ENCODE measurements at places on chromosomes 2 and 18.

DNA sequence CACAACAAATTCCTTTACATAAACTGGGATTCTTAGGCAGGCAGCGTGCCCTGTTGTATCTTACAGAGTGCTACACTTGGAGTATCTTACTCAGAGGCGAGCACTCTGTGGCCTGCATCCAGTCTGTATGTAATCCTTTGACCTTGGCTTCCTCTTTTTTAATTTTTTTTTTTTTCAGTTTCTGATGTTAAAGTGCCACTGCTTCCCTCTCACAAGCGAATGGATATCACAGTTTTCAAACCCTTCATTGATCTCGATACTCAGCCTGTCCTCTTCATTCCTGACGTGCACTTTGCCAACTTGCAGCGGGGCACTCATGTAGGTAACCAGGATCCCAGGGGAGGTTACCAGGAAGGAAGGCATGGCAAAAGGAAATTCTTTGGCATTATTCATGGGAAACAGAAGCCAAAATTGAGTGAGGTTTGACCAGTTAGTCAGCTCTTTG lies 40.4 kb downstream of the GRHL1 start:
- no peak for DNase-seq

- DNase-seq, result no peak
Measured at GRCh38 chr2:148987286-148987685, 51.2 kb upstream of the LYPD6B start.

DNA sequence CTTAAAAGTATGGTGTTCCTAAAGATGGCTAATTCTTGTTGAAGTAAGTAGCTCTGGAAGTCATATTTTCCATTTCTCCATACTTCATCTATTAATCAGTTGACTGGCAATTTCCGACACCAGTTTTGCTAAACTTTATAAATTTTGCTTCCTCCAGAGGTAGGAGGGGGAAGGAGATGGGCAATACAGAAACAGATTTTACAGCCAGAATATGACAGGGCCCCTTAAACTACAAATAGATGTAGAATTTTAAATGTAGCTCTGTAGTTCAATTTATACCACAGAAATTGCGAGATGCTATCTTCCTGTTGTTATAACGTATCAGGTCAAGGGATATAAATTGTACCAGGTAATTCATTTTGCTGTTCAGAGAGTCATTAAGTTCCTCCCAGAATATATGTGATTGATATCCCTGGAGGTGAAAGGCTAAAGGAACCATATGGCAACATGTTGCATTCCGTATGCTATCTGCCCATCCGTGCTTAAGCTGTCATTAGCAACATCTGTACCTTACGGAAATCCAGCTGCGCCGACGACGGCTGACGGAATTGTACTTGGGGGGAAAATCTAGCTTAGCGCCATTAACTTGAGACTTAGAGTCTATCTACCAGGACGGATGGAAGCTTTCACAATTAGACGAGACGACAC lies 8.4 kb upstream of the NR4A2 start:
- no peak for DNase-seq

DNA sequence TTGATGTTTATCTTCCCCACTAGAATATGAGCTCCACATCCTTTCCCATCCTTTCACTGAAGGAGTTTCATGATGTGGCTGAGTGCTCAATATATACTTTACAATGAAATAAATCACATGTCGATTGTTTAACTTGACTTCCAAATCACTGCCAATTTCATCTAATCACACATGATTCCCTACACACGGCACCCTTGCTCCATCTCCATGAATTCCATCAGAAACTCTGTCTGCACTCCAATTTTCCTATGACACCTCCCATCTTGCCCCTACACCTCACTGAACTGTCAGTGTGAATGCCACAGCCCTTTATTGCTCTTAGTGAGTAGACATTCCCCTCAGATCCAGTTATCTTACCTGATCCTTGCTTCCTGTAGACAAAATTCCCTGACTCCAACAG lies 366.0 kb downstream of the CMPK2 start:
- no peak for DNase-seq

DNA sequence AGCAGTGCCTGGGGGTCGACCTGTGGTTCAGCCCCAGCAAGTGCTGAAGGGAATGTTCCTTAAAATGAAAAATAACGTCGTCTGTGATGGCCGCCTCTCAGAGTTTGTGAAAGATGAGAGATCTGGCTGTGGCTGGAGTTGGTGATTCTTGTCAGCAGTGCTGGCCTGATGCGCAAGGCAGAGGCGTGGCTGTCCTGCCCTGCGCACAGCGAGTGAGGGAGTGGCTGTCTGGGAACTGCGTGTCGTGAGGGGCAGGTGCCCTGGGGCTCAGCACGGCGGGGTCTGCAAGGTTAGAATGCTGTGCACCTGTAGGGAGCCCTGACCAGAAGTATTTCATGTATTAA lies 8.8 kb downstream of the NFATC1 start:
- no peak for DNase-seq

GRCh38 chr2:2172516-2172915 lies 158.6 kb downstream of the MYT1L start:
- DNase-seq, result no peak

DNA sequence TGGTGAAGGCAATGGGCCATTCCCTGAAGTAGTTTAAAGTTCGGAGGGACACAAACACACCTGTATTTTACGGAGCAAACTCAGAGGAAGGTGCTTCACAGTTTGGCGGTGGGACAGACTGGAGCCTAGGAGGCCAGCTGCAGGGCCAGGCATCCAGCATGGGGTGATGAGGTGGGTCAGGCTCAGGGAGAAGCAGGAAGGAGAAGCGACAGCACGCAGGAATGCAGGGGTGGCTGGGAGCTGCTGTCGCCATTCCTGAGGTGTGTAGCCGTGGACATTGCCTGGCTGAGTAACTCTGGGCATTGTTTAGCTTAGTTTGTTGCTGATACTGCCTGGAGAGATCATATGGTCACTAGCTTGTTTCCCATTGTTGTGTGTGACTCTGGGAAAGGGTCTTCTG lies 35.8 kb upstream of the METTL21A start:
- DNase-seq, result no peak

GRCh38 chr2:27251766-27252165 lies 11.1 kb downstream of the SLC30A3 start:
- no peak for DNase-seq

- DNase-seq, result no peak
Measured at GRCh38 chr2:197759013-197759412, 26.1 kb downstream of the BOLL start.

DNA sequence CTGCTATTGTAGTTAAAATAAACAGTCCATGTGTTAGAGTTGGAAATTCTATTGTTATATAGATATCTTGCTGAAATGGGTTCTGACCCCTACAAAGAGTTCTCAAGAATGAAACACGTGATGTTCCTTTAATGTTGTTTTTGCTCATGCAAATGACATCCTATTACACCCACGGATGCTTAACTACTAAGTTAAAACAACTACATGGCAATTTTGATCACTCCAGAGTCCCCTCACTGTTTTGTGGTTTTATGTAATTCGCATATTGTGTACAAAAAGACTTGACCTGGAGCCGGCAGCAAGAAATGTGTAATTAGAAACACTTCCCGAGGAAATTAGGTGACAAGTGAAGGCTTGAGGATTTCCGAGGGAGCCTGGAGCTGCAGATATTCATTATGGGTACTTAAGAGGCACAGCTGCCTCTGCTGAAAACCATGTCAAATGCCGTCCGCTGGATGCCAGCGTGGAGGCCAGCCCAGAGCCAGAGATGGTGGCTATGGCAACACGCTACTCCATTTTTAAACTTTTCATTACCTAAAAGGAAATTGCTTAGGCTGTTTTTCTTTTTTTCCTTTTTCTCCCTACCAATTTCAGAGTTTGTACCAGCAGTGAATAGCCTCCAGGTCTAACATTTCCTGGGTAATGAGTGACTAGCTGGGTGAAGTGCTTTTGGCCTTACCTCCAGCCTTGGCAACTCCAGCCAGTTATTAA lies 21.0 kb upstream of the CABLES1 start:
- DNase-seq, result no peak

DNA sequence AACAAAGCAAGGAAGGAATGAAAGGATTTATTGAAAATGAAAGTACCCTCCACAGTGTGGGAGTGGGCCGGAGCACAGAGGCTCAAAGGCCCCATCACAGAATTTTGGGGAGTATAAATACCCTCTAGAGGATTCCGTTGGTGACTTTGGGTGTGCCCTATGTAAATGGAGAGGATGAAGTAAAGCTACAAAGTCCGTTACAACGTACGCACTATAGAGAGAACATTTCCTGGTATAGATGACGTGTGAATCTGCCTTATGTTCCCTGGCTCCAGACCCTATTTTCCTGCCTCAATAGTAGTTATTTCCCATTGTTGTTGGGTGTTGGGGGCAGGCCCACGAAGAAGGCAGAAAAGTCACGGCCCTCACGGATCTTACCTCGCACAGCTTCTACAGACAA lies 65.3 kb downstream of the GALR1 start:
- no peak for DNase-seq

DNA sequence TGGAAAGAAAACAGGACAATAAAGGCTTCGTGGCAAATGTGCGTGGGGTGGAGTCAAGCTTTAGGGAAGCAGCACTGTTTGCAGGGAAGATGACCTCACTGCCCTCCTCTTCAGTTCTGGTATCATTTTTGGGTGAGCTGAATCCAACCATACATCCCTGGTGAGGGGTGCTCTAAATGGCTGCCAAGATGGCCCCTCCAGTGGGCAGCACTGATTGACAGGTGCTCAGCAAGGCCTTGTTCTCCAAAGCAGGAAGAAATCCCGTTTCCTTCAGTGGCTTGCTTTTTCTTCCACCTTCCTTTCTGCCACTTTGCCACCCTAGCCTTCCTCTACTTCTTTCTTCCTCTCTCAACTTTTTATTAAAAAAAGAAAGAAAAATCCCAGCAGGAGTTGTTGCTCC lies 132.8 kb upstream of the SP5 start:
- DNase-seq, result no peak

DNA sequence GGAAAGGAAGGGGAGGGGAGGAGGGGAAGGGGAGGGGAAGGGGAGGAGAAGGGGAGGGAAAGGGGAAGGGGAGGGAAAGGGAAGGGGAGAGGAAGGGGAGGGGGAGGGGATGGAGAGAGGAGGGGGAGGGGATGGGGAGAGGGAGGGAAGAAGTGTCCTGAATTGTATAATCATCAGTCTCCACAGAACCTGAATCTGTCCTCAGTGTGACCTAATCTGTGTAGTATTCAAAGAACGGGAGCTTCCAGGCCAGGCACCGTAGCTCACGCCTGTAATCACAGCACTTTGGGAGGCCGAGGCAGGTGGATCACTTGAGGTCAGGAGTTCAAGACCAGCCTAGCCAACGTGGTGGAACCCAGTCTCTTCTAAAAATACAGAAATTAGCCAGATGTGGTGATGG lies 41.1 kb upstream of the CCDC150 start:
- no peak for DNase-seq

- DNase-seq, result no peak
Measured at GRCh38 chr18:79526468-79527460, 131.0 kb downstream of the NFATC1 start.

DNA sequence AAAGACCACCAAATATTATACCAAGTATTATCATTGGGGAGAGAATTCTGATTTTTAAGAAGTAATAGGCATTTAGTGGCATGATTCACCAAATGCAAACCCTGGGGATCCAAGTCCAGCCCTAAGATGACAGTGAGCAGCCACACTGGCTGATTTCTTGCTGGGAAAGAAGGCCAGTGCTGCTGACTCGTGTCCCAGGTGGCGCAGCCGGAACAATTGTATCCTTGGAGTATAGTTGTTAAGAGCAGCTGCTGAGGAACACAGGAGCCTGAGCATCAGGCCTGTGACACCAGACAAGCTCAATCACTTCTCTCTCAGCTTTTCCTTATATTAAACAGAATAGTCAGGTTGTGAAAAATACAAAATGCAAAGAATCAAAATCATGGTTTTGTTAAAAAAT lies 48.4 kb downstream of the LRP1B start:
- no peak for DNase-seq

DNA sequence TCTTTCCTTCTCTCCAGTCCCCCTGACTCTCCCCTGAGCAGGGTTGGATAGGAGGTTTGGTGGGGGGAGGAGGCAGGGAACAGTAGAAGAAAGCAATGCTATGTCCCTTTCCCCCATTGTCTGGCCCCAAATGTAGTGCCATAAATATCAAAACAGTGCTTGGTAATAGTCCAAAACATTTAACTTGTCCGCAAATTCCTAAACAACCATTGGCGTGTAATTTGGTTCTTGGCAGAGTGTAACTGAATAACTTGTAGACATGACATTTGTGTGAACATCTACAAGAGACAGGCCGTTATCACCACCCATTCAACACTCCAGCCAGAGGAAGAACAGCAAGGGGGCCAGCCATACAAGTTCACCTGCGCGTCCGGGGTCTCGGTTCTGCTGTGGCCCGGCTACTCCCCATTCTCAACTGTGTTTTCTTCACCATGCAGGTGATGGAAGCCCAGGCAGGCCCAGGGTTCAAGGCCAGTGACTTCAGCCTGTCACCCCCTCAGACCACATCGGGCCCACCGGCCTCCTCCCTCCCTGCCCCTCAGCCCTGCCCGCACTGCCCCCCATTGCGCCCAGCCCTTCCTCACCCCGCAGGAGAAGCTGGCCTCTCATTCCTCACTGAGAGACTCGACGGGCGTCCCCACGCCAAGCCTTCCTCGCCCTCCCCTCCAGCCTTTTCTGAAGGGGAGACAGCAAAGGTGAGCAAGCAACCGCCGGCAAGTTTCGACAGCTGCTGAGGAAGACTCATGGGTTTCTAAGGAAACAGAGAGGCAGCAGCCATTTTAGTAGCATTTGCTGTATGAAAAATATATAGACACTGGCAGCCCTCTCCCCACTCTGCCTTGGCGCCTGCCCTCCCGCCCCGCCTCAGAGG lies 699 bp upstream of the RAPGEF4 start:
- DNase-seq, result no peak

DNA sequence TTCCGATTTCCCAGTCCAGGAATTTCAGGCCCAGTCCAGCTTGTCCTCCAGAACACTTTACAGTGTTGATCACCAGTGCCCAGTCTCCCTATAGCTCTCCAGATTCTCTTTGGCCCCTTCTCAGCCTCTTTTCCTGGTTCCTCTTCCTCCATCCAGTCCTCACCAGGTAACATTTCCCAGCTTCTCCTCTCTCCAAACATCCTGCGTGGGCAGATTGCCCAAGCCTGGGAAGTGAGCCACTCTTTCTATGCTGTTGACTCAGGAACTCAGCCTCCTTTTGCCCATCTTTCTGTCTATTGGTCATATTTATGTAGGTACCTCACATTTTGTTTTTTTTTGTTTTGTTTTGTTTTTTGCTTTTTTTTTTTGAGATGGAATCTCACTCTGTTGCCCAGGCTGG lies 109.4 kb downstream of the LYPD1 start:
- DNase-seq, result no peak

- DNase-seq, result no peak
Measured at GRCh38 chr18:56462276-56462675, 176.1 kb downstream of the TXNL1 start.

DNA sequence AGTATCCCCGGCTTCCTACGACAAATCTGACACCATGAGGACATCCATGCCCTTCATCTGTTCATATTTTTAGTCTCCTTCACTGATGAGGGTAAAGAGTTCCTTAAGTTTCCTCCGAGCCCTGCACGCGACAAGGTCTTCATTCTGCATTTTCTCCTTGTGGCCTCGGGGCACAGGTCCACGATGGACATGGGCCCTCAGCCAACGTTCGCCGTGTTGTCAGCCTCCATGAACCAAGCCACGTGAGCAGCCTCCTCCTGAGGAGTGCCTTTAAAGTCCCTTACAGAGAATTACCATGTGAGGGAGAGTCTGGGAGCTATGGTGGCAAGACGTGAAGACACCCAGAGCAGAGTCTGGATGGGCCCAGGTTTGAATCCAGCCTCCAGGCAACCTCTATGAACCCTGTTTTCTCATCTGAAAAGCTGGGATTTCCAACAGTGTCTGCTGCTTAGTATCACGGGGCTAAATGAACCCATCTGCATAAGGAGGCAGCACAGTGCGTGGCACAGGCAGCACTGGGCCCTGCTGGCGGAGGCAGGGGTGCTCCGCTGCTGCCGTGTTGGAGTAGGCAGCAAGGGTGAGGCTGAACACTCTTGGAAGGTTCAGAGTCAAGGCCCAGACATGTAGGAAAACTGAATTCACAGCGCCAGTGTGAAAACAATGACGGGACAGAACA lies 54.1 kb downstream of the EIPR1 start:
- no peak for DNase-seq

Measured in activated T-cell treated with anti-CD3 and anti-CD28 coated beads for 48 hours (primary cell).